Hematopoietic multipotent progenitor cell treated with erythropoietin and hydrocortisone succinate and interleukin-3 and kit ligand, for 6 days (in vitro differentiated cells): ENCODE measurements at places on chromosomes 5 and 9.

GRCh38 chr5:88244686-88245085, 24.0 kb downstream of the TMEM161B start:
- no peak for DNase-seq

DNA sequence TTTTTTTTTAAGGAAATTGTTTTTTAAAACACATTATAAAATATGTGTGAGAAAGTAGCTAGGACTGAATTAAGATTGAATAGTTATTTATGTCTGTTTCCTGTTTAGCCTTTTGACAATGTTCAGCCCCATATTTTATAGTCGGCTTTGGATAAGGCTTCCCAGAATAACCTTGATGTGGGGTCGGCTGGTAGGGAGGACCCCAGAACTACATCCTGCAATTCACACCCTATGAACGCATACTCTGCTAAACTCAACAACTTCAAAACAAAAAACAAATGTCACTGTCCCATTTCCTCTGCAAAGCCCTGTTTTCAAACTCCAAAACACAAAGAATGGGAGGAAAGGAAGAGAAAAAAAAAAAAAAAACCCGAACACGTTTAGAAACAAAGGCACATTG, 63.1 kb downstream of the ARL15 start:
- no peak for DNase-seq

DNA sequence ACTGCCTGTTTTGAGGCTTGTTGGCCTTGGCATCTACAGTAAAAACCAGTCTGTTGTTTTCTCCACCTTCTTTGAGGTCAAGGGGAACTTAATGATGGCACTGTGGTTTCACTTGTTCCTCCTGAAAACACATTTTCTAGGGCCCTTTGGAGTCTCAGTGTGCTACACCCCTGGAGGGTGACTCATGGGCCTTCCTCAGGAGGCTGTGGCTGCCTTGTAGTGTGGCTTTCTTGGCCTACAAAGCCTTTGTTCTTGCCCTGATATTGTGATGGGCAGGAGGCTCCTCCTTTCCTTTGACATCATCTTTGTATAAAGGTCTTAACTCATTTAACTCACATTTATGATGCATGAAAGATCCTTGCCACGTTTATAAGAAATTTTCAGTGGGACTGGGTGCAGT, 56.3 kb upstream of the GPBP1 start:
- peak; percentile 46 for DNase-seq

GRCh38 chr5:14868771-14869170, 2.8 kb downstream of the ANKH start:
- no peak for DNase-seq

DNA sequence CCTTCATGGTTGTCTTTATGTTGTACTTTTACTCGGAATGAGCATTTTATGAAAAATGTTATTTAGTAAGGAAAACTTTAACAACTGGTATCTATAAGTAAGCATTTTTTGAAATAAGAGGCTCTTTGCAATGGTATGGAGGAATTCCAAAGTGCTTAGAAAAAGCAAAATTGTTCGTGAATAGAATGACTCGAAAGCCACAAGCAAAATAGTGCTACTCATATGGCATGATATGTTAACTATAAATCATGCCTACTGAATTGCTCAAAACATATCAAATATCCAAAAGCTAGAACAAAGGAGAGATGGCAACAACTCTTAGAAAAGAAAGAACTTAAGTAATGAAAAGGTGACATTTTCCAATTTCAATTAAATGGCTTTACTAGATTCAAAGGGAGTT, 216.3 kb downstream of the KIAA0825 start:
- DNase-seq: no peak

DNA sequence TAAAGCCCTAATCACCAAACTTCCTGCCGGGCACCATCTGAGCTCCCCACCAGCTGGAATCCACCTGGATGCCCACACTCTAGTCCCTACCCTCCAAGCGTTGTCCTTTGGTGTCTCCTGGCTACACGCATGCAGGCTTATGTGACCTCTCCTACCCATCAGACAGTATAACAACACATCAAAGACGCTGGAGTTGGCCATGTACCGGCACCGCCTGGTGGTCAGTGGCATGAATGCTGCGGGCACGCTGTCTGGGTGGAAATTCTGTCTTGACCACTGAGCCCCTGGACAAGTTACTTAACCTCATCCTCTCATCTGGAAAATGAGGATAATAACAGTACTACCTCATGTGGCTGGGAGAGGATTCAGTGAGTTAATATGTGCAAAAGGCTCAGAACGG, 23.4 kb upstream of the CORO2A start:
- peak; percentile 48 for DNase-seq

- DNase-seq: no peak
Observed at GRCh38 chr5:87188391-87188790, 79.3 kb upstream of the RASA1 start.
